ENCODE measurements at places on chromosomes 3 and 15.

- DNase-seq = no peak
Observed at GRCh38 chr3:109115451-109115850, 2.5 kb downstream of the MORC1 start.

- DNase-seq = no peak
Observed at GRCh38 chr3:34202975-34203374, 404.5 kb downstream of the PDCD6IP start.

GRCh38 chr15:56732135-56732885 lies 999 bp downstream of the ZNF280D start:
- DNase-seq = peak; percentile 3

DNA sequence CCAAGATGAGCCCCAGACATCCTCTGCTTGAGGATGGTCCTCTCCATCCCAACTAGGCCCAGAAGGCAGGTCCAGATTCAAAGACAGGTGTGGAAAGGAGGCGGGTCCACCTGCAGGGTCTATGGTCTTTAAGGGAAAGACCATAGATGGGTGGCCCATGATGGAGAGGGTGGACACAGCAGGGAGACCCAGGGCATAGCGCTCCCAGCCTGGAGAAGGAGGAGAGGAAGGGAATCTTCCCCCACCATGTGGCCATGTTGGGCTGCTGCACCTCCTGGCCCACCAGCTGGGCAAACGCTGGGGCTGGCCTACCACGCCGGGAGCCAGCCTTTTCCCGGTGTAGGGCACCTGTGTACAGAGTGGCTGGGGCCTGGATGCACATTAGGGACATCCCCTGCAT lies 265.2 kb upstream of the TLE3 start:
- DNase-seq = peak; percentile 19

DNA sequence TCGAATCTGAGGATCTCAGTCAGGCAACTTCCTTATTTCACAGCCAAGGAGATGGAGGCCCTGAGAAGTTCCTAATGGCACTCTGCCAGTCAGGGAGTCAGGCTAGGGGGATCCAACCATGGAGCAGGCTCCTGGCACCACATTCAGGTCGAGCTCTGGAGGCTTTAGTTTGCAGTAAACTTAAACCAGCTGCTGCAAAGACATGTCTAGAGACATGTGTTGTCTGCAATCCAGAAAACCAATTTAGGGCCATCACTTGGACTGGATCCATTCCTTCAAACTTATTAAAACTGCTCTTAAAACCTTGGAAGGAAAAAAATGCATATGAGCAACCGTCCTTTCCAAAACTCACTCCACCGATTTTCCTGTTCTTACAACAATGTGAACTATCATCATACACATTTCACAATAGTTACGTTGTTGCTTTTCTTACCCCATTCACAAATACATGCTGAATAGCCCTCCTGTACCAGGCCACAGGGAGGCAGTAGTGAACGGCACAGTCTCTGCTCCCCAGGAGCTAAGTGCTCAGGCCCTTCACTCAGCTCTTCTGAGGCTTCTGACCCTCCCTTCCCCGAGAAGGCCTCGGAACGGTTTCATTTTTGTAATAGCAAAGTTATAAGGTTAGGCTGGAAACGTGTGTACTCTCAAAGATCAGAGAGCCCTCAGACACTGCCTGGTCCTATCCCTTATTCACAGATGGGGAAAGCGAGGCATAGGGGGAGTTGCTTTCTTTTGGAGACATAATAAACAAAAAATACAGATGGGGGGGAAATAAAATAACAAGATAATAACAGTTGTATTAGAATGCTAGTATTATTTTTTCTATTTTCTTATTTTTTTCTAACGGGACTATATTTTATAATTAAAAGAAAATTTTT lies 20.1 kb downstream of the RFT1 start:
- no peak for DNase-seq

- DNase-seq = peak; percentile 4
Observed at GRCh38 chr15:26970712-26971210, at the start of gene GABRG3. Gene GABRG3 (plus strand): TSS chr15:26971181.

DNA sequence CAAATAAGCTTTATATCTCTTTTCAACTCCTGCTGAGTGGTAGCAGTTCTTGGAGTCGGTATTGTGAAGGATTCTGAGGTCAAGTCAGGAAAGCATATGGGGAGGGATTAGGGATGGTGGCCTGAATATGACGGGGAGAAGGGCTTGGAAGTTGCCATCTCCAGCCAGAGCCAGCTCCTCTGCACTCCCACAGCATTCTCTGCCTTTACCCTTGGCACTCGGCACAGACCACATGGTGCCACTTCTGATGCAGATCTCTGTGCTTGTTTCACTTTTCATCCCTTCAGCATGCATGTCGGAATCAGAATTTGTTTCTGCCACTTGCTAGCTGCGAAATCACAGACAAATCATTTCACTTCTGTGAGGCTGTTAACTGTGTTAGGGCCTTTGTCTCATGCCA lies 52.5 kb downstream of the RAB11A start:
- DNase-seq = no peak

- DNase-seq = no peak
Observed at GRCh38 chr3:158642005-158642404, 2.3 kb upstream of the GFM1 start.

DNA sequence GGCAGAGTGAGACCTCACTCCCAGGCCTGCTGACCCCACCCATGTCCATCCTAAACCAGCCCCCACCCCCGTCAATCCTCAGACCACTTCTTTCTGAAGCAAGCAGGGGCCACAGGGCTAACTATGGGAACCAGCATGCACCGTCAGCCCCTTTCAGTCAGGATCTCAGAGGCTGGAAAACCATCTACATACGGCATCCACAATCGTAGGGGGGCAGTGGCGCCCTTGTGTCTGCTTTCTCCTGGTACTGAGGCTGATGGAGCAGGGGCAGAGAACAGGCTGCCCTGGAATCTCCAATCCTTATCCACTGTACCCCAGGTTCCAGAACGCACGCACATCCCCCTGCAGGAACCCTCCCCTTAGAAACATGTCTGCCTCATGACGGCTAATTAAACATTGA lies 56.6 kb downstream of the XXYLT1 start:
- no peak for DNase-seq

DNA sequence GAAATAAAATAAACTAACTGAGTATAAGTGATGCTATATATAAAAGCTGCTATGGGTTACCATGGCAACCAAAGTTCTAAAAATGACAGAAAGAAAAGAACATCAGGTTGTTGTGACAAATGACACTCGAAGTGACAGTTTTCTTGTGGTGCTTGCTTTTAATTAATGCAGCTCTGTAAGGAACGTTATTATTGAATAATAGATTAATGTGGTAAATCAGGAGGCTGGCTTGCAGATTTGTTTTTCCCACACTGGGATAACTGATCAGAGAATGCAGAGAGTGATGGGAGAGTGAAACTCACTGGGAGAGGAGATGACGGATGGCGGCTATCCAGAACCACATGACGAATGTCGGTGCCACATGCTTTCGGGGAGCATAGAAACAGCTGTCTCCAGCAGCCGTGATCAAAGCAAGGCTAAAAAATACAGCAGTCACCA lies 207.0 kb upstream of the ATP10A start:
- no peak for DNase-seq

DNA sequence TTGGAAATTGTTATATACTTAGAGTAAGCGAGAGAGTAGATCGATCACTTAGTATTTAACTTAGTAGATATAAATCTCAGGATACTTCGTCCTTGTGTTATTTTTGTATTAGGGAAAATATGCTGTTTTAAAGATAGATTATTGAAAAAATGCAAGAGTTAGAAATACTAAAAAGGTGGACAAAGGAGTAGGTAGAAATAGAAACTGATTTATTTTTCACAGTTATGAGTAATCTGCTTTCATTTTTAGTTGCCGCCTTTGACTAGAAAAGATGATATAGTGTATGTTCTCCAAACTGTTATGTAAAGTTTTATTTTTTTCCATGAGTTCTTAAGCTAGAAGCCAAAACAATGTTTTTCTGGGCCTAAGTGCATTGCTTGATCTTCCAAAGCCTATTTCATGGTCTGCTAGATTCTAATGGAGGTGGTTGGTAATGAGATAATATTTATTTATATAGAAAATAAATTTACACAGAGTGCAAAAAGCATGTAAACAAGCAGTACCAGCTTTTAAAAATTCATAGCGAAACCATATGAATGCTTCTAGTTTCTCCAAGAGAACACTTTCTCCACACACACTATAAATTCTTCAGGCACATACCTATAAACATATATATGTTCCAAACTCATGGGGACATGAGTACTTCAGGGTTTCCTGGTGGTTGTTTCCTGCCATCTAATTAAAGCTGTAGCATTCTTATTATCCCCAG lies 61.1 kb downstream of the DIPK2A start:
- no peak for DNase-seq

GRCh38 chr3:39263576-39263975 lies 16.3 kb downstream of the CX3CR1 start:
- DNase-seq = no peak

DNA sequence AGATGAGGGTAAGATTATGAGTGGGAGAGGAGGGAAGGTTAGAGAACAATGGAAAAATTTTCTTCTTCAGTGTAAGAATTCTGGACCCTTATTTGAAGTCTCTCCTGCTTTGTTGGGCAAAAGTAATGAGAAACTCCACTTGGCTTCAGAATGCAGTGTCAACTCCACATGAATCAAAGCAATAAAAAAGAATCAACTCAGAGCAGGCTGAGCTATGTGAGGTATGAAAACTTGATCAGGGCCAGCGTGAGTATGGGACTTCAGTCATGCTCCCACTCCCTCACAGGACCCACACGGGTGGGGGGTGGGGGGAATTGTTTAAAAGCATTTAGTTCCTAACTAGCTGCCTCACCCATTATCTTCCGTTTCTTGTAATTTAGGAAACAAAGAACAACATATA lies 502.2 kb downstream of the PDCD6IP start:
- no peak for DNase-seq

DNA sequence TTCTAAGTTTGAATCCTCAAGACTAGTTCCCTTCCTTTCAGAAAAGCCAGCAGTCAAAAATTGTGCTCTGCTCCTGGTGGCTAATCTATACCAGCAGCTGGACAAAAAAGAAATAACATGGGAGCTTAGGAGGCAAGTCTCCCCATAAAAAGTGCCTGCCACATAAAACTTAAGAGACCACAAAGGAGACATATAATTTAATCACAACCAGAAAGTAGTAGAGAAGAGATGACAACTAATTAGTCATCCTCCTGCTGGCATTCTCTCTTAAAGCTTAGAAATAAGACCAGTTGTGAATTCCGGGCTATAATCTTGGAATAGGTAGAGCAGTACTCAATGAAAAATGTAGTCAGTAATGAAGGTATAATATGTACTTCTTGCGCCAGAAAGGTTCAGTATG lies 20.2 kb upstream of the IMPG2 start:
- DNase-seq = no peak

DNA sequence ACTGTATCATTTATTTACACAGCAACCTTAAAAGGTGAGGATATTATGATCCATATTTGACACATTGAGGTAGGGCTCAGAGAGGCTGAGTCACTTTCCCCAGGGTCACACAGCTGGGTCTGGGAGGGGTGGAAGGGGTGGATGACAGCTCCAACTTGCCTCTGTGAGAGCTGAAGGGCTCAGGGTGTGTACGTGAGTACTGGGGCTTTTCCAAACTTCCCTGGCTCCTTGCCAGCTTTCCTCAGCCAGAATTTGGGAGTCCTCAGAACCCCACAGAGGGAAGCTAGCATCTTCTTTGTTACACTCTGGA lies 58.3 kb upstream of the SLC6A11 start:
- no peak for DNase-seq

GRCh38 chr3:117131259-117131658 lies 421.7 kb downstream of the TUSC7 start:
- DNase-seq = no peak

DNA sequence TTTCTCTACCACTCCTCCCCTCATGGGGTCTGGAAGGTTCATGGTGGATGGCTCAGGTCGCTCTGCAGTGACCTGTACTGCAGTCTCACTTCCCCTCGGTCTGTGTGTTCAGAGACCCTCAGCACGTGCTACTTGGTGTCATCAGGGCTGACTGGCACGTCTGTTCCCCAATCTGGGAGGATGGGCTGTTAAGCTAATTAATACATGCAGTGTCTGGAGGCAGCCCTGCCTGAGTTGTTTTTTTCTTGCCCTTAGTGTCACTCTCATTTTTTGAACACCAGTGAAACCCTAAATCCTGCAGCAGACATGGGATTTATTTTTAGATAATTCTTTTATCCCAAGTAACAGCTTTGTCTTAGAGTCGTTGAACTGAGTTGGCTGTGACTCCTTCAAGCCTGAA lies 64.6 kb downstream of the ARNT2 start:
- no peak for DNase-seq

- DNase-seq = no peak
Observed at GRCh38 chr3:104586344-104586743, 780.4 kb upstream of the ALCAM start.

GRCh38 chr3:122350814-122351418 lies 25.9 kb downstream of the CSTA start:
- no peak for DNase-seq

- no peak for DNase-seq
Observed at GRCh38 chr15:76987896-76988860, 6.7 kb upstream of the PSTPIP1 start.

GRCh38 chr3:72137865-72138861 lies 353.2 kb upstream of the PROK2 start:
- DNase-seq = no peak

DNA sequence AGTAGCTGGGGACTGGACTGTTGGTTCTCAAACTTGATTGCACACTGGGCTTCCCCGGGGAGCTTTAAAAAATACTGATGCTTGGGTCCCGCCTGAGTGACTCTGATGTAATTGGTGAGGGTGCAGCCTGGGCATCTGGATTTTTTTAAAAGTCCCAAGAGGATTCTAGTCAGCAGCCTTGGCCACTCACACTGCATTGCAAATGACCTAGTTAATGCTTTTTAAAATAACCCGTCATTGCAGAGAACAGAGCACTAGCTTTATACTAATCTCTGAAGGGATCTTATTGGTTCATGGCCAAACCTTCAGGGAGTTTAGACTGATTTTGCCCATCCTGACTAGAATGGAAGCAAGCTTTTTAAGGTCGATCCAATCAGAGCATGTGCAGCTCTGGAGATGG lies 310.6 kb upstream of the PROK2 start:
- no peak for DNase-seq

DNA sequence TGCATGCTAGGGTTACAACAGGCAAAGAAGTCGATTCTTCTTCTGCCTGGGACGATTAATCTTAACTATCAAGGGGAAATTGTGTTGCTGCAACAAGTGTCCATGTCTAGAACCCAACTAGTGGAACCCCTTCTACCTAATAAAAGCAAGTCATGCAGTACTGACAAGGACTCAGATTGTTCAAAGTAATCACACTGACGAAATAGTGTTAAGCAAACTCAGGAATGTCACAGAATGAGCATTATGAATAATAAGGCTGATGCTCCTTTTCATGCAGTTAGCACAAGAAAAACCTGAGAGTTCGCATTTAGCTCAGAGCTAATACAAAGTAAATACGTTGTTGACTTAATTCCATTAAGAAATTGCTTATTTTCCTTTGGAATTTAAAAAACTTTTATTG lies 47.5 kb upstream of the TRIM42 start:
- no peak for DNase-seq

DNA sequence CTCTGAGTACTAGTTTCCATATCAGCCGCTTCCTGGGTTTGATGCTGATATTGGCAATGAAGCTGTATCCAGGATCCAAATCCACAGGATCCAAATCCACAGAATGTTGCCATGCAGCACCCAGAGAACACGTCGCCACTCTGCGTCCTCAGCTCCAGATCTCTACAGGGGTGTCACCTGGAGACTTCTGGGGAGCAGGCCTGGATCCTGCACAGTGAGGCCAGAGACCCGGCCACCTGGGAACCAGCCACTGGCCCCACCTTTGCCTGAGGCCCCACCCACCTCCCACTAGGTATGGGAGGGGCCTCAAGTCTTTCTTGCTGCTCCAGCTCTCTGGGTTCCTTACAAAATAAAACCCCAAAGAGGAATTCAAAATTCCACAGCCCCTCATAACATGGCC lies 123.9 kb downstream of the LRRK1 start:
- DNase-seq = no peak
